Stimulated activated naive CD4-positive, alpha-beta T cell treated with Interleukin-2 at 50 U/mL for 16 hours (primary cell): ENCODE measurements at places on chromosomes 4 and X.

DNA sequence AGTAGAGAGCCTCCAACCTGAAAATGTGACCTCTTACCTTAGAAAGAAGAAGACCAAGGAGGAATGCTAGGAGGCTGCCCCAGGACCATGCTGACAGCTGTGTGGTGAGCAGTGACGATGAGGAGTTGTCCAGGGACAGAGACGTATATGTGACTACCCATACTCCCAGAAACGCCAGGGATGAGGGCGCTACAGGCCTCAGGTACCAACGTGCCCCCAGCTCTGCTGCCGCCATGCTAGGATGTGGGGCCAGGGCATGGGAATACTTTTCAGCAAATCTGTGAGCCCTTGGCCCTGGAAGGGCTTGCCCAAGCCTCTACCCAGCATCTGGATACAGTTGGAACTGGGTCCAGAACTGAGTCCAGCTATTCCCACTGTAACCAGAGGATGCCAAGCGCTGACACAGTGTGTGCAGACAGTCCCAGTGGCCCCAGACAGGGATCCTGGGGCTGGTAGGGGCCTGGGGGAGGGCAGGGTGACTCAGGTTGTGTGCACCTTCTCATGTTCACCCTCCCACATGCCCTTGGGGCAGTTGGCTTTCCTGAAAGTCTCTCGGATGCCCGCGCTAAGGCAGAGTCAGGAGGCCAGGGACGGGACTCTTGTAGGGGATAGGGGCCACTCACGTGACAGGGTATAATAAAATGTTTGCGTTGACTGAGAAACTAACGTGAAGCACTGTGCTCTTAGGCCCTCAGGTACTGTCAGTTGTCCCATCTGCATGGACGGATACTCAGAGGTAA lies 23.9 kb upstream of the FAM193A start:
- DNase-seq, result no peak

DNA sequence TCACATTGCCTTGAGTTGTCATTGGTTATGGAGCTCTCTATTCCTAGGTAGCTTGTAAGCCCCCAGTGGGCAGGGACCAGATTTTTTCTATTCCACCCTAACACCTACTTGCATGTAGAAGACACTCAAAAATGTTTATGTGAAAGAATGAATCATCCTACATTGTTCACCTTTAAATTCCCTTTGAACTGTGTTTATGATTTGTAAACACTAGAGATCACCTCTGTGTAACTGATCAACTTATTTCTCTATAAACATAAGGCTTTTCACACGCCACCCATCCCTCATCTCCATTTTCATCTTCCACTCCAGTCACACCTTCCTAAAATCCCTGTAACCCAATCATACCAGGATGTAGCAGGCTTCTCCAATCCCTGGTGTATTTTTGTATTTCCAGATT lies 142.6 kb upstream of the LEF1 start:
- DNase-seq, result no peak

DNA sequence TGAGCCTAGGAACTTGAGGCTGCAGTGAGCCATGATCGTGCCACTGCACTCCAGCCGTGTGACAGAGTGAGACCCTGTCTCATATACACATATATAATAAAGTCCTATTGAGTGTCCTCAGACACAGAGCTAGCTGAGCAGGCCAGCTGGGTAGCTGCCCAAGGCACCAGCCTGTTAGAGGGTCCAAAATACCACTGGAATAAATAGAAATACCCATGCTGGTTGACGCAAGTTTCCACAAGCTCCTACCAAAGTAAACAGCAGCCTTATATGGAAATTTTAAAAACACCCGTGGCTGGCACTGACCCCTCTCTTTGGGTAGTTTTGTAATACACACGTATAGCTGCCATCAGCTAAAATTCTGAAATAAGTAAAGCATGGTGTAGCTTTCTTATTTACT lies 348.6 kb downstream of the BCOR start:
- DNase-seq, result no peak

DNA sequence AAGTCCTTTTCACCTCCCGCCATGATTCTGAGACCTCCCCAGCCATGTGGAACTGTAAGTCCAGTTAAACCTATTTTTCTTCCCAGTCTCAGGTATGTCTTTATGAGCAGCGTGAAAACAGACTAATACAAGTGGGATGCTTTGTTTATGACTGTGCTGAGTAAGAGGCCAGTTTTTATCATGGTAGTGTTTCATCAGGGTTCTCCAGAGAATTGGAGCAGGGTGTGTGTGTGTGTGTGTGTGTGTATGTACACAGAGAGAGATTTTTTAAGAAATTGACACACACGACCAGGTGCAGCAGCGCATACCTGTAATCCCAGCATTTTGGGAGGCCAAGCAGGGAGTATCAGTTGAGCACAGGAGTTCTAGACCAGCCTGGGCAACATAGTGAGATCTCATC lies 34.6 kb upstream of the SLC2A9 start:
- no peak for DNase-seq

DNA sequence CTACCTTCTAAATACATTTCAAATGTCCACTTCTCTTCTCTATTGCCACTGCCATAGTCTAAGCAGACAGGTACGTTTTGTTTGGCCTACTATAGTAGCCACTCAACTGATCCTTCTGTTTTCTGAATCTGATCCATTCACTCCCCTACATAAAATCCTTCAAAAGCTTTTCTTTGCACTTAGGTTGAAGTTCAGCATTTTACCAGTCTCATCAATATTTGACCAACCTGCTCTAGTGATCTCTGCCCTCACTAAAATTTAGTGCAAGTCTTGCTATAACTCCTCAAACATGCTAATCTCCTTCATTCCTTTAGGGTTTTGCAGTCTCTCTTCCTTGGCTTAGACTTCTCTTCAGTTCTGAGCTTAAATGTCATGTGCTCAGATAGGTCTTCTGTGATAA lies 33.4 kb downstream of the EGF start:
- DNase-seq, result no peak

DNA sequence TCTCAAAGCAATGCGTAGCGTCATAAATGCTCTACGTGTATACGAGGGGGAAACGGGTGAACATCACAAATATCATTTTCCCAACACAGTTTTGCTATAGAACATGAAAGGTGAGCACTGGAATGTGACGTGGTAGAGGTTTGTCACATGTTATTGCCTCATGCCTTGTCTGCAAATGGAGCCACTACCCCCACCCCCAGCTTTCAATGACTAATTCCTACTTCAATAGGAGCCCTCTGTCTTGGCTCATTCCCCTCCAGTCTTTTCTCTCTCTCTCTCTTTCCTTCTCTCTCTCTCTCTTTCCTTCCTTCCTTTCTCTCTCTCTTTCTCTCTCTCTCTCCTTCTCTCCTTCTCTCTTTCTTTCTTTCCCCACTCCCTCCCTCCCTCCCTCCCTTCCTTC lies 127.0 kb downstream of the STOX2 start:
- DNase-seq, result no peak

DNA sequence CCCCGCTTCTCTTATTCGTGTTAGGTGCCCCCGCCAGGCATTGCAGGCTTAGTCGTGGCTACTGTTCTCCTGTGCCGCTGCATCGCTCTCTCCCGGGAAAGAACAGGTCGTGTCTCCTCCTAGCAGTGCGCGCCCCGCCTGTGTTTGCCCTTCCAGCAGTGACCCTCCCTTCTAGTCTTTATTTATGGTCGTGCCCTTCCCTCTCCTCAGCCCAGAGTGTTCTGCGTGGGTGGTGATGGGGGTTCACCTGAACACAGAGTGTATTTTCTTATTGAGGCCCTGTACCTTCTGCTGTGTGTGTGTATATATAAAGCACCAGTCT lies 15.2 kb downstream of the USP11 start:
- DNase-seq, result no peak
